ENCODE measurements at places on chromosomes 1 and 21.

DNA sequence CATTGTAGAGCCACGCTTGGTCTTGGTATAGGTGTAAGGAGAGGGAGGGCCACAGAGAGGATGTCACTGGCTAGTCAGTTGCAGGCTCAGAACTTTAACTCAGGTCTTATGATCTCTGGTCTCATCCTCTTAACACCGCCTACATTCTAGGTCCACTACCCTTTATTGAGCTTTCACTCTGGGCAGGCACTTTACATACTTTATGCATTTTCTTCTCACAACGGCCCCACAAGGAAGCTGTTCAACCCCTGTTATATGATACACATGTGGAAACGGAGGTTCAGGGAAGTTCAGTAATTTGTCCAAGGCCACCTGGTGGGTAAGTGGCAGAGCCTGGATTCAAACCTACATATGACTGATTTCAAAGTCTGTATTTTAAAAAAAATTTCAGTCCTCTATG is 25.3 kb upstream of the RCAN3 start:
- no peak for DNase-seq

GRCh38 chr1:50197216-50197615 is 88.5 kb downstream of the ELAVL4 start:
- no peak for DNase-seq

DNA sequence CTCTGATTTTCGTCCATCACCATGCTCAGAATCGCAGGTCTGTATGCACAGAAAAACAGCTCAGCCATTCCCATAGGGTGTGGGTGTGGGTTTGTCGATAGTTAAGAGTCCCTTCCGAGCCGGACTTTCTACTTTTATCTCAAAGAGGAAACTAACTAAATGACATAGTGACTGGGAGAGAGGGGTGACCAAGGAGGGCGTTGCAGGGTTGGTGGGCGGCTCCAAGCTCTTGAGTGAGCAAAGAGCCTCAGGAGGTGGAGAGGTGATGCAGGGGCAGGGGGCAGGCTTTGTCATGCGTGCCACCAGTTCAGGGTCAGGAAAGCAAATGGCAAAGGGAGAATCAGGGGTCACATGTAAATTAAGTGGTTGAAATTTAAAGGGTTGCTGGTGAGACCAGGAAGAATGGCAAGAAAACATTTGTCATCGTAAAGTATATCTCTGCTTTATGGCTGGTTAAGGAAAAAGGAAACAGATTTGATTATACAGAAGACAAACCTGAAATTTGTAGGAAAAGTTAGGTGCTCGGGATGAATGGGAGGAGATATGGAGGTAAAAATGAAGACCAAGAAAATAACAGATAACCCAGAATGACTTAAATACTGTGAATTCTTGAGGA is 249.0 kb downstream of the SETD4 start:
- DNase-seq, result no peak

DNA sequence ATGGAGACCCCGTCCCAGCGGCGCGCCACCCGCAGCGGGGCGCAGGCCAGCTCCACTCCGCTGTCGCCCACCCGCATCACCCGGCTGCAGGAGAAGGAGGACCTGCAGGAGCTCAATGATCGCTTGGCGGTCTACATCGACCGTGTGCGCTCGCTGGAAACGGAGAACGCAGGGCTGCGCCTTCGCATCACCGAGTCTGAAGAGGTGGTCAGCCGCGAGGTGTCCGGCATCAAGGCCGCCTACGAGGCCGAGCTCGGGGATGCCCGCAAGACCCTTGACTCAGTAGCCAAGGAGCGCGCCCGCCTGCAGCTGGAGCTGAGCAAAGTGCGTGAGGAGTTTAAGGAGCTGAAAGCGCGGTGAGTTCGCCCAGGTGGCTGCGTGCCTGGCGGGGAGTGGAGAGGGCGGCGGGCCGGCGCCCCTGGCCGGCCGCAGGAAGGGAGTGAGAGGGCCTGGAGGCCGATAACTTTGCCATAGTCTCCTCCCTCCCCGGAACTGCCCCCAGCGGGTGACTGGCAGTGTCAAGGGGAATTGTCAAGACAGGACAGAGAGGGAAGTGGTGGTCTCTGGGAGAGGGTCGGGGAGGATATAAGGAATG is 505 bp downstream of the LMNA start:
- DNase-seq, result no peak

GRCh38 chr21:16196001-16196400 is 466.2 kb downstream of the USP25 start:
- DNase-seq, result no peak

GRCh38 chr1:77416692-77417450 is 135.1 kb downstream of the AK5 start:
- DNase-seq, result no peak

- DNase-seq, result no peak
Measured at GRCh38 chr1:211652371-211652770, 23.1 kb downstream of the NEK2 start.

- no peak for DNase-seq
Measured at GRCh38 chr1:18537386-18538306, 56.9 kb downstream of the KLHDC7A start.

- DNase-seq, result no peak
Measured at GRCh38 chr1:23979387-23979880, 693 bp downstream of the SRSF10 start.

DNA sequence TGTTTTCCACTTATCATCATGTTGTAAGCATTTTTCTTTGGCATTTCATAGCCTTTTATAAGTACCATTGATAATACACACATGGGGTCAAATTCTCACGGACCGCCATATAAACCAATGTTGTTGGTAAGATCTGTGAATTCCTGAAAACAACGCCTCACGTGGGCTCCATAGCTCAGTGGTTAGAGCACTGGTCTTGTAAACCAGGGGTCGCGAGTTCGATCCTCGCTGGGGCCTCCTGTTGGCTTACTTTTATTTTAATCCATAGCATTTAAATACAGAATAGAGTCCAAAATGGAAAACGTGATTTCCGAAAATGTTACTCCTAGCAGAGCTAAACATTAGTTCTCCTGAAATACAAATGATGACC is 83.1 kb downstream of the HHIPL2 start:
- DNase-seq, result peak; percentile 57

DNA sequence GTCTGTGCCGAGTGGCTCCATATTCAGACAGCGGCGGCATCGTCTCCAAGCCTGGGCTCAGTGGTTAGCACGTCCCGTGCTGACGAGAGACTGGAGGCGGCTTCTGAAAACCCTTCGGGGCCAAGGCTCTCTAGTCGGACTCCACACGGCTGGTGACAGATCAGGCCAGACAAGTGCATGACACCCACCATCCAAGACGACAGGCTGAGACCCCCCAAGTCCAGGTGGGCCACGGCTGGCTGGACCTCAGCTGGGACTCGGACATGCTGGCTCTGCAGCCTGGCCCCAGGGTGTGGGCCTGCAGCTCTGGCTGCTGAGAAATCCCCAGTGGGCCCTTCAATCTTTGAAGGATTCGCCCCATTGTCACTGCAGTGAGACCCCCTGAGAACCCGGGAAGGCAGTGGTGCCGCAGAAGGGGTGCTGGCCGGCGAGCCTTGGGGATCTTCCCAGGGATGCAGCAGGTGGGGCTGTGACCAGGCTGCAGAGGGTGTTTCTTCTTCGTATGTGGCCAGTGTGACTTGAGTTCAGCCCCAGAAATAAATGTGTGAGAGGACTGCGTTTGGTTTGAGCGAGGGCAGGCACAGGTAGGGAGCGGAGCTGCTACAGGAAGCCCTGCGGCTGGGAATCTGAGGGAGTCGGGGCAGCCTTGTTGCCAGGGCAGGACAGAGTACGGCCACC is 15.9 kb upstream of the SLC19A1 start:
- no peak for DNase-seq

GRCh38 chr1:64669098-64669675 is 75.7 kb upstream of the RAVER2 start:
- DNase-seq, result no peak

GRCh38 chr1:208576425-208576824 is 332.2 kb upstream of the PLXNA2 start:
- no peak for DNase-seq

DNA sequence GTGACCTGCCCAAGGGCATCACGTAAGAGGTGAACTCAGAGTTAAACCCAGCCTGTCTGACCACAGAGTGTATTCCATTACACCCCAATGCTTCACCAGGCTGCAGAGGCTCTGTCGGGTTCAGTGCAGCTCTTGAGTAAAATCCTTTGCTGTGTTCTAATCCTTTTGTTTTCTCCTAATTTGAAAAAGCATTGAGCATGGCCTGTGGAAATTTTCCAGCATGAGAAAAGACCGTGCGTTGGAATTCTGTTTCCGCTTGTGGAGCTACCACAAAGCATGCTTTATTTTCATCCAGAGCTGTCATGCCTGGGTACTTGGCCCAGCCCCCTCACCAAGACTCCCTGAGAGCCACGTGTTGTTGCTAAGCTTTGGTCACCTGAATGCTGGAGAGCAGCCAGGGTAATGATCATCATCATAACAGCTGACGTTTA is 317.6 kb downstream of the PRDM2 start:
- DNase-seq, result peak; percentile 10

DNA sequence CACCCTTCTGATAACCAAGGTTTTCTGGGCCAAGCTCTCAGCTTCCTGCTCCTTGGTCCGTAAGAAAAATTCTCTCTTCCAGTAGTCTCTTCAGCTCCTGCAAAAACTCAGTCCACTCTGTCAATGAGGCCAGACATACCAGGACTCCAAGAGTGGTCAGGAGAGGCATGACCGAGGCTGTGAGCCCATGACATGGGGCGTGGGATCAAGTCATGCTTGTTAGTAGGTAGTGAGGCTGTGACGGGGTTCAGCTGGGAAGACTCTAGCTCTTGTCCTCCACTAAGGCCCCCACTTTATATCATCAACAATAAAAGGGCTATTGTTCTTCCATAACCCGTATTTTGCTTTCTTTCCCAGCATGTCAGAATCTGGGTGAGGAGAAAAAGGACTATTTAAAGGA is 10.1 kb upstream of the HCRTR1 start:
- DNase-seq, result no peak

DNA sequence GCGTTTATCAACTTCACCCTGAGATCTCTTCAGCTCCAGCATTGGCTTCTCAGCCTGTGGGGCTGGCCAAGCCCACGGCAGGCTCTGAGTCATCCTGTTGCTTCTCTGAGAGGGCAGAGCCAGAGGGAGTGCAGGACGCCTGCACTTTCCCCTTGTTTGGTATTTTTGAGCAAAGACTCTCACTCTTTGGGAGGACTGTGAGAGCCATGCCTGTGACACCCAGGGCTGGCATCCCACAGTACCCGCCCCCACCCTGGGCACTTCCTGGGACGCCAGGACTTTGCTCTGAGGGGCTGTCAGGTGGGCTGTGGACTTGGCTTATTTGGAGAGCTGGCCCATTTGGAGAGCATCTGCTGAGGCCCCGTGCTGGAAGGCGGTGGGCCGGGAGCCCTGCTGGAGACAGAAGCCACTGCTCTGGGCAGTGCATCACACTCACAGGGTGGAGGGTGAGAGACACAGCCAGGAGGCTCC is 37.4 kb downstream of the VANGL1 start:
- DNase-seq, result no peak

DNA sequence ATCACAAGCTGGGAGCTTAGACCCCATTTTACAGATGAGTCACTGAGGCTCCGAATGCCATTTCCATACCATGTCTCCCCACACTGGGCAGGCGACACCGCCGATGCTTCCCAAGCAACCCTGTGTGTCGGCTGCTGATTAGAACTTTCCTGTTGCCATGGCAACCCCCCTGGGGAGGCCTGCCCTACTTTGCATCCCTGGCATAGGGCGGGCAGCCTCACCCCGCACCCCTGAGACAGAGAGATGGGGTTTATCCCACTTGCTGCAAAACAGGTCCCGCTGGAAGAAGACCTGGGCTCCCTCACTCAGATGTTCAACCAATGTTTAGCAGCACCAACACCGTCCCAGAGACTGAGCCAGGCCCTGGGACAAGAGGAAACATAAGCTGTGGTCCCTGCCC is 81.5 kb downstream of the CAMK2N1 start:
- peak; percentile 62 for DNase-seq

DNA sequence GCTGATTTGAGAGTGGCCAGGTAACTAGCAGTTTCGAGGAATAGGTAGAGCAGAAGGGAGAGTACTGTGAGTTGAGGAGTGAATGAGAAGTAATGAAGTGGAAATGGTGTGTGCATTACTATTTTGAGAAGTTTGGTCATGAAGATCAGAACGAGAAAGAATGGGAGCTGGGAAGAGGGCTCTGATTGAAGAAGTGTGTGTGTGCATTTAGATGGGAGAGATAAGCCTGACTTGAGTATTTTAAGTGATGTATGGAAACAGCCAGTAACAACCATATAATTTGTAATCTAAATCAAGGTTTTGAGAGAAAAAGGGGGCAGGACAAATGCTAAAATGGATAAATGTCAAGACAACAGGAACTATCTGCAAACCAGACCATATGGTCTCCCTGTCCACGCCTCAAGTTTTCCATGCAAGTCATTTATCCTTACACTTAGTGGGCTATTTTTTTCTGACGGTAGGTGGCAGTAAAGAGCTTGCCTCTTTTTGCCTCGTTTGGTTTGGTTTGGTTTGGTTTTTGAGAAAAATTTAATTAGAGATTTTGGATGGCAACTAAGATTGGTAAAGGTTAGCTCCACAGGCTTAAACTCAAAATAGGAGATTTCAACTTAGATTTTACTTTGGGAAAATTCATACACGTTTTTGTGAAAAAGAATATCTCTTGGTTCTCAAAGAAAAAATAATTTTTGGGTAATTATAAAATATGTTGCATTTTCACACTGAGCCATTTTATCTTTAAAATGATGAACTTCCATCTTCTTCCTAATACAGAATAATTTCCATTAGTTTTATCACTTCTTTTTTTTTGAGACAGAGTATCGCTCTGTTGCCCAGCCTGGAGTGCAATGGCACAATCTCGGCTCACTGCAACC is 9.5 kb upstream of the B3GALNT2 start:
- peak; percentile 47 for DNase-seq

DNA sequence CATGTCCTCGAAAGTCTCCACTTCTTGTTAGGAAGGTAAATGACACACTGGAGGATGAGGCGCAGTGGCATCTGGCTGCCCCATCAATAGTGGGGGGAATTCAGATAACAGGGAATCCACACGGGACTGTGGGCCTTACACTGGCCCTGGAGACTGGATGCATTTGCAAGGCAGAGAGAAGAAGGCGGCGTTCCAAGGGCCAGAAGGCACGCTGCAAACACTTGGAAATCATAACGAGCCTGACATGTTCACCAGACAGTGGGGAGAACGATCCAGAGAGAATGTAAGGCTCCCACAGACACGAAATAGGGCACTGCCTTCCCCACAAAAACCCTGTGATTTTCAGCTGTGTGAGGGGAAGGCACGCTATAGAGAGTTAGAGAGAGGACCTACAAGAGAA is 70.5 kb downstream of the PGBD5 start:
- no peak for DNase-seq

GRCh38 chr21:36698981-36699545 is at the start of gene SIM2:
TSS of gene SIM2 (plus strand) at chr21:36699115. CDS start at chr21:36699747, 632 bp downstream.
- DNase-seq, result no peak

GRCh38 chr1:108933944-108934343 is 29.3 kb downstream of the CLCC1 start:
- DNase-seq, result no peak
